Occipital lobe (tissue), 3 donors: ENCODE measurements at places on chromosomes 5 and 9. TPM values are rescaled to one million over a fixed set of nuclear protein-coding genes. Genes with fewer than 3 reads are reported as not detected.

SCGB3A2 gene
- total RNA-seq, result not detected

COL27A1 gene
- total RNA-seq, result 1.4 TPM

CACNA1B gene
- 35.6 TPM for total RNA-seq

APBB3 gene
- total RNA-seq, result 24.5 TPM

NR2F1-AS1 gene
- 109 TPM for total RNA-seq

SLC25A2 gene
- total RNA-seq, result not detected

CARD6 gene
- total RNA-seq, result 1.6 TPM

NUTM2G gene
- total RNA-seq, result not detected

OLFM1 gene
- total RNA-seq, result 77.8 TPM

NR5A1 gene
- under 0.01 TPM for total RNA-seq

PCSK1 gene
- 1.6 TPM for total RNA-seq

NSA2 gene
- total RNA-seq, result 56.3 TPM

OMD gene
- 2.5 TPM for total RNA-seq

HRH2 gene
- 6.9 TPM for total RNA-seq

RIC1 gene
- 33.4 TPM for total RNA-seq

FRRS1L gene
- total RNA-seq, result 82.2 TPM

PCDHGA11 gene
- 16.4 TPM for total RNA-seq

PCA3 gene
- 0.16 TPM for total RNA-seq

FAM81B gene
- total RNA-seq, result 0.62 TPM

DPM2 gene
- total RNA-seq, result 11.4 TPM

RALGDS gene
- total RNA-seq, result 95.8 TPM

GZMA gene
- not detected for total RNA-seq

IFNB1 gene
- not detected for total RNA-seq

DDX4 gene
- not detected for total RNA-seq

BARHL1 gene
- not detected for total RNA-seq

PCDHB15 gene
- total RNA-seq, result 22.1 TPM

BSPRY gene
- total RNA-seq, result not detected

PPIC gene
- total RNA-seq, result 3.1 TPM

ISCA1 gene
- 94.2 TPM for total RNA-seq

PTPN3 gene
- total RNA-seq, result 5.3 TPM

NIM1K gene
- 9.0 TPM for total RNA-seq

TSLP gene
- total RNA-seq, result not detected

LURAP1L gene
- total RNA-seq, result 0.94 TPM

MCC gene
- 15.8 TPM for total RNA-seq

NTNG2 gene
- total RNA-seq, result 46.3 TPM

PFN3 gene
- total RNA-seq, result not detected

KIF27 gene
- 17.3 TPM for total RNA-seq

PIP5K1B gene
- 2.7 TPM for total RNA-seq

MARCHF3 gene
- total RNA-seq, result 13.3 TPM

LRRTM2 gene
- total RNA-seq, result 104 TPM

OR1J2 gene
- total RNA-seq, result not detected

GGTA1 gene
- 2.3 TPM for total RNA-seq

ACTBL2 gene
- not detected for total RNA-seq

SARDH gene
- total RNA-seq, result 2.5 TPM

MYMK gene
- total RNA-seq, result not detected

TMEM215 gene
- 1.1 TPM for total RNA-seq
